ENCODE measurements at places on chromosomes 11 and 22.

- H3K27me3 ChIP-seq, result no peaks in the 10 kb centered on the region
- peaks cover 5% of the 10 kb centered on the region for H3K4me1 ChIP-seq
- no peak for DNase-seq
- H3K4me3 ChIP-seq, result no peak overlapping the region
- H3K36me3 ChIP-seq, result no peaks in the 10 kb centered on the region
Measured at GRCh38 chr11:46134540-46134939, 13.3 kb upstream of the PHF21A start.

DNA sequence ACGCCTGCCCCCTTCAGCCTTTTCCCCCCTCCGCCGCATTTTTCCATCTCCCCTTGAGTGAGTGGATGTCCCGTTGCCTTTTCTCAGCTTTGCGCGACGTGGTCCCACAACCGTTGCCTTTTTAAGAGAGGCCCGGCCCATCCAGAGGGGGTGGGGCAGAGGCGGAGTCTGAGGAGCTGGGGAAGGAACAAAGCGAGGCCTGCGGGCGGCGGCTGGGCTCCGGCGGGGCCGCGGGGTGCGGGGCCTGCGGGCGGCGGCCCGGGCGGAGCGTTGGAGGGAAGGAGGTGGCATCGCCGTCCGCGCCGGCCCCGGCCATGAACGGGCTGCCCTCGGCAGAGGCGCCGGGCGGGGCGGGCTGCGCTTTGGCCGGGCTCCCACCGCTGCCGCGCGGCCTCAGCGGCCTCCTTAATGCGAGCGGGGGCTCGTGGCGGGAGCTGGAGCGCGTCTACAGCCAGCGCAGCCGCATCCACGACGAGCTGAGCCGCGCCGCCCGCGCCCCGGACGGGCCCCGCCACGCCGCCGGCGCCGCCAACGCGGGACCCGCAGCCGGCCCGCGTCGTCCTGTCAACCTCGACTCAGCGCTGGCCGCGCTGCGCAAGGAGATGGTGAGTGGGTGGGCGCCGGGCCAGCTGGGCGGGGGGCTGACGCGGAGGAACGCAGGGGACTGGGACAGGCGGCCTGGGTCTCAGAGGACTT, at the start of gene FAM89B:
Gene FAM89B (plus strand): TSS at position 183 of the 696 bp plus-strand sequence. CDS start 132 bp downstream, at position 315.
- peaks cover 3% of the 10 kb centered on the region for H3K36me3 ChIP-seq
- DNase-seq, result peak; percentile 81
- H3K4me3 ChIP-seq, result peak within 1 kb of the TSS; percentile 97
- H3K27me3 ChIP-seq, result no peaks in the 10 kb centered on the region
- peaks cover 75% of the 10 kb centered on the region for H3K4me1 ChIP-seq
- peak within 1 kb of the TSS; percentile 100 for H3K27ac ChIP-seq

DNA sequence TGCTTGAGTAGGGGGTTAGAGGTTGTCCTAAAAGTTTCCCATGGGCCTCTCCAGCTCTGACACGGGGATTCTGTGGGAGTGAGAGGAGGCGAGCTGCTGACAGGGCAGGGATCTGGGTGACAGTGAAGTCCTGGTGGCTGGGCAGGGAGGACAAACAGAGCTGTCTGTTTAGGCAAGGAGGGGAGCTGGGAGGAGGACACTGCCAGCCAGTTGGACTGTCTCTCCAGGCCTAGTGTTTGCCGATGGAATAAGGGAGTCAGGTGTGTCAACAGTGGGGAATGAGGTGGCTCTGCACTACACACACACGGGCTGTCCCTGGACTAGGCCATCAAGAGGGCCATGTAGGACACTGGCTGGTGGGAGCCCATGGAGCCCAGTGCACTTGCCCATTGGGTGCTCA, 20.6 kb upstream of the SYT7 start:
- DNase-seq, result no peak
- no peak overlapping the region for H3K4me3 ChIP-seq
- no peak overlapping the region for H3K27ac ChIP-seq
- H3K27me3 ChIP-seq, result no peaks in the 10 kb centered on the region
- H3K4me1 ChIP-seq, result peaks cover 8% of the 10 kb centered on the region
- H3K36me3 ChIP-seq, result no peaks in the 10 kb centered on the region

DNA sequence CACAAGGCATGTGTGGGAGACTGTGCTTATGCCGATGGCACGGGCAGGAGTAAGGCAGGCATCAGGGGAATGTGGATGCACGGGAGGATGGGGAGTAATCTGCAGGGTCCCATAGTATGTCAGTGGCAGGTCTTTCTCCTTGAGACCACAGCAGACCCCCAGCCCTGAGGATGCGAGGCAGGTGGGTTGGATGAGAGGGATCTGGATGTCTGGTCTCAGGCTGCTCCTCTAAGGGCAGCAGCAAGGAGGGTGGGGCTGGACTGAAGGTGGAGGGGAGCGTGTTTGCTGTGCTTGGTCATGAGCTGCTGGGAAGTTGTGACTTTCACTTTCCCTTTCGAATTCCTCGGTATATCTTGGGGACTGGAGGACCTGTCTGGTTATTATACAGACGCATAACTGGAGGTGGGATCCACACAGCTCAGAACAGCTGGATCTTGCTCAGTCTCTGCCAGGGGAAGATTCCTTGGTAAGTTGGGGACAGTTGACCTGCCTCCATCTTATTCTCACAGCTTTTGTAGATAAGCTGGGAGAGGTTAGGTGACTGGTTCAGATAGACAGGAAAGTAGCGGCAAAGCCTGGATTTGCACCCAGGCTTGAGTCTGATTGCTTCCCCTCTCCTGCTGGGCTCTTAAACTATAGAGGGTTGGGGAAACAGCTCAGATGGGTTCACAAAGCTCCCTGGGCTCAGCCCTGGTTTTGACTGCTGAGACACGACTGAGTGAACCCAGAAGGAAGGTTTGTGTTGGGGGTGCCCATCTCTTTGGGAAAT, at the start of gene APOL1:
Gene APOL1 (plus strand): TSS at position 380 of the 769 bp plus-strand sequence. CDS start 1,823 bp downstream, outside the sequence.
- DNase-seq, result no peak
- no peaks in the 10 kb centered on the region for H3K36me3 ChIP-seq
- H3K27me3 ChIP-seq, result no peaks in the 10 kb centered on the region
- peak within 1 kb of the TSS; percentile 35 for H3K4me3 ChIP-seq
- H3K4me1 ChIP-seq, result peaks cover 9% of the 10 kb centered on the region

DNA sequence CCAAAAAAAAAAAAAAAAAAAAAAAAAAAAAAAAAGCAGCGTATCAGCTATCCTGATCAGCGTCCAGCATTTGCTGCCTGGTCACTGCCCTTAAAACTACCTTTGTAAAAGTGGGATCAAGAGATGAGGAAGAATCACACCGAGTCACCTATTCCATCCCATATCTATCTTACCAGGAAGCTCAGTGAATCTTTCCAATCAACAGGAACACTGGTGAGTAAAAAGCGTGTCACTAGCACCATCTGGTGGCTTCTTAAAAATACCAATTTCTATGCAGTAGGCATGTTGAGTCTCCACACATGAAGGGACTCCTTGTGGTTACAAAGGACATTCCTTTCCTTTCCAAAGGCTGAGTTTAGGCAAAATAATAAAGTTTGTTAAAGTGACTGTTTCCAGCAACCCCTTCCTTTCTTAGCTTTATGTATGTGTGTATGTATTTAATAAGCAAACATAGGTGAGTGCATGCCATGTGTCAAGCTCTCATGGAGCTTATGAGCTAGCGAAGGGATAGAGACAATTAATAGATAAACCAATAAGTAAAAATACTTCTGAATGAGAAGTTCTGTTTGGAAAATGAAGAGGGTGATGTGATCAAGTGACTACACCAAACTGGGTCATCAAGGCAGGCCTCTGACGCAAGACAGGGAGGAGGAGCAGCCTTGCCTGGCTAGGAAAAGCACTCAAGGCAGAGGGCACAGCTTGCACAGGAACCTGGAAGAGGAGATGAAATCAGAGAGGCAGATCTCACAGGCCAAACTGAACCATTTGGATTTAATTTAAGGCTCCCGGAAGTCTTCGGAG, 13.9 kb upstream of the TP53AIP1 start:
- DNase-seq, result no peak
- H3K27ac ChIP-seq, result no peak overlapping the region
- no peaks in the 10 kb centered on the region for H3K36me3 ChIP-seq
- H3K27me3 ChIP-seq, result no peaks in the 10 kb centered on the region
- no peaks in the 10 kb centered on the region for H3K4me1 ChIP-seq

- peaks cover 4% of the 10 kb centered on the region for H3K4me1 ChIP-seq
- H3K27me3 ChIP-seq, result no peaks in the 10 kb centered on the region
- no peak overlapping the region for H3K4me3 ChIP-seq
- no peak for DNase-seq
- no peaks in the 10 kb centered on the region for H3K36me3 ChIP-seq
Measured at GRCh38 chr11:16321148-16321547, 35.2 kb downstream of the SOX6 start.

DNA sequence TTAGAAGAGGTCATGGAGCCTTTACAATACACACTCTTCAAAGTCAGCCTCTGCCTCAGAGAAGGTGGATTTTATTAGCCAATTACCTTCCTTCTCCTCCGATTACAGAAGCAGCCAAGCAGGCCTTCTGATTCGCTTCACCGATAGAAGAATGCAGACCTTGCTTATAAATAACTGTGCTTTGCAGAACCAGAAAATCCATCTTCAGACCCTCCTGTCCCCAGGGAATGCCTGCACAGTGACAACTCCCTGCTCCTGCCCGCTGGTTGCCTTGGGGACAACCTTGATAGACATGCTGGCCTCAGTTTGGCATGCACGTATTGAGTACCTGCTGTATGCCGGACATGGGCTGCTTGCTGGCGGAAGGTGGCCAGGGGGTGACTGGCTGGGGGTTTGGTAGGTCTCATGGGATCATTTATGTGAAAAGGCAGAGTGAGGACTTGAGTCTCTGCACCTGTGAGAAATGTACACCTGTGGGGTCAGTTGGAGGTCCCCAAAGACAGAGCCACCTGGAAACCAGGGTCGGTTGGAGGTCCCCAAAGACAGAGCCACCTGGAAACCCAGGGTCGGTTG, 1238.7 kb downstream of the BRD1 start:
- no peaks in the 10 kb centered on the region for H3K36me3 ChIP-seq
- peaks cover 5% of the 10 kb centered on the region for H3K27me3 ChIP-seq
- no peak overlapping the region for H3K27ac ChIP-seq
- DNase-seq, result no peak

- no peaks in the 10 kb centered on the region for H3K36me3 ChIP-seq
- H3K27ac ChIP-seq, result no peak overlapping the region
- H3K4me1 ChIP-seq, result no peaks in the 10 kb centered on the region
- no peak for DNase-seq
- no peak overlapping the region for H3K4me3 ChIP-seq
Measured at GRCh38 chr11:60193687-60194433, 11.0 kb upstream of the MS4A6A start.

- no peaks in the 10 kb centered on the region for H3K36me3 ChIP-seq
- DNase-seq, result no peak
- no peak overlapping the region for H3K27ac ChIP-seq
- no peaks in the 10 kb centered on the region for H3K27me3 ChIP-seq
Measured at GRCh38 chr11:40062616-40063015, 1396.8 kb downstream of the LRRC4C start.

- no peaks in the 10 kb centered on the region for H3K27me3 ChIP-seq
- no peak overlapping the region for H3K4me3 ChIP-seq
- H3K36me3 ChIP-seq, result no peaks in the 10 kb centered on the region
- no peak overlapping the region for H3K27ac ChIP-seq
- DNase-seq, result no peak
Measured at GRCh38 chr11:21622566-21622965, 570.3 kb upstream of the ANO5 start.

- no peak overlapping the region for H3K27ac ChIP-seq
- no peak overlapping the region for H3K4me3 ChIP-seq
- H3K36me3 ChIP-seq, result no peaks in the 10 kb centered on the region
Measured at GRCh38 chr11:73203790-73204189, 14.3 kb upstream of the P2RY2 start.

DNA sequence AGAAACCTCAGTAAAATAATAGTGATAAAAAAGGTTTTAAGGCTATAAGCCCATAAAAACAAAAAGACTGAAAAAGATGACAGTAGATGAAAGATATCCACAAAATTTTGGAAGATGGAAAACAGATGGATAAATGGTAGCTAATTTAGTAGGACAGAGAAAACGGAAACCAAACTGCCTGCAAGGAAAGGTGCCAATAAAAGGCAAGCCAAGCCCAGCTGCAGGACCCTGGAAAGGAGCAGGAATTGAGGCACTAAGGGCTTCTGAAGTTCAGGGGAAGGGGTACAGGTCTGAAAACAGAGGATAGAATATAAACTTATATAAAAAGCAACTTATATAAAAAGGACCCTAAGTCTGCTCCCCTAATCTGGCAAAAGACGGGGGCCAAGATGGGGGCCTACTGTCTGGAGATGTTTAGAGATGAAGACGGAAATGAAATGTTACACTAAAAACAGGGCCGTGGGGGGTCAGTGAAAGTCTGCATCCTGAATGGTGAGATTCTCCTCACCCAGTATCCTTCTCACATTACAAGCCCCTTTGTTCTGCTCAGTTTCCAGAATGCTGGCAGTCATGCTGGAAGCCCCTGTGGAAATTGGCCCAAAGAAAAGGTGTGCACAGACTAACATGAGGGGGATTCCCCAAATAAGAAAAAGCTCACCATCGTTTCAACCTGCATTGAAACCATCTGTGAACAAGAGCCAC, 269.3 kb upstream of the PITPNB start:
- H3K27ac ChIP-seq, result no peak overlapping the region
- no peak for DNase-seq

- DNase-seq, result peak; percentile 66
- H3K27me3 ChIP-seq, result peaks cover 2% of the 10 kb centered on the region
- no peaks in the 10 kb centered on the region for H3K36me3 ChIP-seq
- H3K27ac ChIP-seq, result peak overlapping the region; percentile 81
- peaks cover 34% of the 10 kb centered on the region for H3K4me1 ChIP-seq
- peak overlapping the region; percentile 40 for H3K4me3 ChIP-seq
Measured at GRCh38 chr11:2825889-2826678, 59.5 kb downstream of the CDKN1C start.

DNA sequence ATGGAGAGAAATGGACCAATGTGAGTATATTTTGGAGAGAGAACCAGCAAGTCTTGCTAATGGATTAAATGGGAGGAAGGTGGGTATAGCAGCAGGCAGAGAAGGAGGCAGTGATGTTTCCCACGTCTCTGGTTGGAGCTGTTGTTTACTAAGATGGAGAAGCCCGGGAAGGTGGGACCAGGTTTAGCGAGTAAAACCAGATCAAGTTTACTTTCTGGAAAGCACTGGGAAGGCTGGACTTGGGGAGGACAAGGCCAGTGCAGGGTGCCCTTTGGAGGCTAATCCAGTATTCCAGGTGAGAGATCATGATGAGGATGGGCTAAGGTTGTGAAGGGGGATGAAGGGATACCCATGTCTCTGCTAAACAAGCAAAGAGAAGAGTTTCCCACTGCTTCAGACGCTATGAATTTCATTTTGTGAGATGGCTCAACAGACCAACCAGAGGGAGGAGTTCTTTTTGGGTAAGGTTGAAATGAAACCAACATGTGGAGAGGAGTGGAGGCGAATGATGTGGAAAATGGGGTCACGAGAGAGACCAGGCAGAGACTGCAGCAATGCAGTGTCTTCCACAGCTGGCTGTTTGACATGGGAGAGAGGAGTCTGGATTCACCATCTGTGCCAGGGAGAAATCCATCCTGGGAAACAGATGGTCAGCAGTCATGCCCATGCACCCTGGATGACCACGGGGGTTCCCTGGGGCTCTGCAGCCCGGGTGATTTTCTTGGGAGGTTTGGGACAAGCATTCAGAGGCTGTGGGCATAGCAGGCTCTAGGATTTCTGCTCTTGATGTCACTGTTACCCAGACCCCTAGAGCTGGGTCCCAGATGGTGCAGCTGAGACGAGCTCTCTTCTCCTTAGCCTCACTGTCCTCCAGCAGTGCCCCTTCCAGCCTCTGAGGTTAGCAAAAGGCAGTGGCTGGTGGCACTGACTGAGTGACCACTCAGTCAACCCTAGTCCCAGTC, 24.9 kb downstream of the COMMD9 start:
- H3K27ac ChIP-seq, result no peak overlapping the region
- DNase-seq, result no peak
- H3K36me3 ChIP-seq, result no peaks in the 10 kb centered on the region
- no peaks in the 10 kb centered on the region for H3K4me1 ChIP-seq
- H3K27me3 ChIP-seq, result no peaks in the 10 kb centered on the region

- no peaks in the 10 kb centered on the region for H3K27me3 ChIP-seq
- H3K27ac ChIP-seq, result no peak overlapping the region
Measured at GRCh38 chr11:68043349-68044144, 4.7 kb downstream of the TCIRG1 start.
